Mammary epithelial cell (primary cell): ENCODE measurements at places on chromosomes 11 and 22. TPM values are rescaled to one million over a fixed set of nuclear protein-coding genes. Genes with fewer than 3 reads are reported as not detected.

Gene OR52J3
- not detected in 2 replicates for total RNA-seq

Gene SCUBE1
- not detected for total RNA-seq

DNA sequence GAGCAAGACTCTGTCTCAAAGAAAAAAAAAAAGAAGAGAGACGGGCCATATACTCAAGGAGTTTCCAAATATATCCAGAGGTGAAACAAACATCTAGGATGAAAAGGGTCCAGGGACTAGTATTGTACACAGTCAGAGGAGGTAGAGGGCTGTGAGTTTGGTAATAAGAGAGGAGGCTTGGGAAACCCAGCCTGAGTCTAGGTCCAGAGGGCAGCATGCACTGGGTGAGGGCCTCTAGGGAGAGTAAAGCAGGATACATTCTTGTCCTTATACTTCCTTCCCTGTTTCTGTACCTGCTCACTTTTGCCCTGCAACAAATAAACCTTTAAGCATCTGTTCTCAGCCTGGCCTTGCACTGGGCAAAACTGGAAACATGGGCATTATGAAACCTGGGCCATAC, 31.5 kb downstream of the STIM1 start:
- no peak for DNase-seq

GRCh38 chr11:1864831-1865665, 12.2 kb downstream of the LSP1 start:
- DNase-seq = no peak

DNA sequence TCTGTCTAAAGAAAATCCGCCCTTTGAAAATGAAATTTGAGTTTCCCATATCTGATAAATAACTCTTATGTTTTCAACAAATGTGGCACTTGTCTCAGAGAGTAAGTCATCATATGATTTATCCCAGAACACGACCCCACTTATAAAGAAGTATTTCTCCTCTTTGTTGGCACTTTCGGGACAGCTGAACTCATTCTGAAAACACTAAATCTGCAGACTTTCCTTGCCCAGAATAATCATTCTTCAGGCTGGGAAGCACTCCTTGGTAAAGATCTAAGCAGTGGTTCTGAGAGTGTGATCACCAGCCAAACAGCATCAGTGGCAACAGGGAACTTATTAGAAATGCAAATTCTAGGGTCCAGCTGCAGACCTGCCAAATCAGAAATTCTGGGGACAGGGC, 532.2 kb upstream of the API5 start:
- DNase-seq = no peak

DNA sequence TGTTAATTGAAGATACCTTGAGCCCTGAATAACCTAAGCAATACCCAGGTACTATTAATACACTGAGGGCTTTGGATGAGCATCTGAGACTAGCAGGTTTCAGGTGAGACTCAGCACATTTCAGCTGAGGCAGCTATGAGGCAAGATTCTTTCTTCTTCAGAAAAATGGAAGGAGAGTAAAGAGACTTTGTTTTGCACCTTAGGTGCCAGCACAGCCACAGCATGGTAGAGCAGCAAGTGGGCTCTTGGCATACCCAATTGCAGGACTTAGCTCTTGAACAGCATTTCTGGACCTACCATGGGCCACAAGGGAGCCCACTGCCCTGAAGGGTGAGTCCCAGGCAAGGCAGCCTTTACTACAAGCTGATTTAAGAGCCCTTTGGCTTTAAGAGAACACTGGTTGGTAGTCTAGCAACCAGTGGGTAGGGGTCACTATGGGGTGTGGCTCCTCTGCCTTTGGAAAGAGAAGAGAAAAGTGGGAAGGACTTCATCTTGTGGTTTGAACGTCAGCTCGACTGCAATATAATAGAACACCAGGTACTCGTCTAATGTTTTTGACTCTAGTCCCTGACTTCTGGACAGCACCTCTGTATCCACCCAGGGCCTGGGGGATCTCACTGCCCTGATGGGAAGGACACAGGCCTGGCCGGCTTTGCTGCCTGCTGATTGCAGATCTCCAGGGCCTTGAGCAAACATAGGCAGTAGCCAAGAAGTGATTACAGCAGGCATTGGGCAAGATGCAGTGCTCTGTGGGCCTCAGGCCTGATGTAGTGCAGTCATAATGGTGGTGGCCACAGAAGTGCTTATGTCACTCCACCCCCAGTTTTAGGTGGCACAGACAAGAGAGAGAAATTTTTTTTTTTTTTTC, 73.3 kb downstream of the GLYATL1 start:
- no peak for DNase-seq

DNA sequence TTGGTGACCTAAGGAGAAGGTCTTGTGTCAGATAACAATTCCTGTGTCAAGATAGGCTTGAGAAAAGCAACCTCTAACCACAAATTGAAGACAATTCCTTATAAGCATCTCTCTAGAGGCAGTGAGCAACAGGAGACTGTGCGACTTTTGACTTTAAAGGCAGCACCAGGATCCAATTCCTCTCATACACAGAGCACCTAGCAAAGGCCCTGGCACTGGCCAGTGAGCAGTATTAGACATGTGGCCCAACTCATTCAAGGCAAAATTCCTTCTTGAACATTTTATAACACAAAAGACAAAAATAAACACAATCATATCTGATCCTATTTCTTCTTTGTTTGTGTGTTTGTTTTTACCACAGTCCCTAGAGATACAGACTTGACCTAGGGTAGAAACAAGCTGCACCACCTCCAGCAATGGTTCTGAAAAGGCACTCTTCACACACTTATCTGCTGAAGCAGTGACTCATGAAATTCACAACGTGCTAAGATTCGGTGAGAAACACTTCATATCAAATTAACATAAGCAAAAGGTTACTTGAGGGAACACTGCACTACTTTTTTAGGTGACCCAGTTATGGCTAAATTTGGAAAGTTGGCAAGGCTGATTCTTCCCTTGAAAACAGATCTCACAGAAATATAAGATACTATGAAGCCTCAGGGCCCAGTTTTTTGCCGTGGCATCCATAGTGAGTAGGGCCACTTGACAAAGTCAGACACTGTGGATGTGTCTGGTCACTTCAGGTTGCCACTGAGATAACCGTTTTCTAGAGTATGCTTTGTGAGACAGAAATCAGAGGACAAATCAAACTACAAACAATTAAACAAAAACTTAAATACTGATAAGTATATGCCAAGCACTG, 1018.9 kb downstream of the DLG2 start:
- no peak for DNase-seq

- no peak for DNase-seq
Measured at GRCh38 chr11:61781585-61781984, 10.8 kb downstream of the TMEM258 start.
